ENCODE measurements at places on chromosomes 7 and 10. TPM values are rescaled to one million over a fixed set of nuclear protein-coding genes. Genes with fewer than 3 reads are reported as not detected.

DNA sequence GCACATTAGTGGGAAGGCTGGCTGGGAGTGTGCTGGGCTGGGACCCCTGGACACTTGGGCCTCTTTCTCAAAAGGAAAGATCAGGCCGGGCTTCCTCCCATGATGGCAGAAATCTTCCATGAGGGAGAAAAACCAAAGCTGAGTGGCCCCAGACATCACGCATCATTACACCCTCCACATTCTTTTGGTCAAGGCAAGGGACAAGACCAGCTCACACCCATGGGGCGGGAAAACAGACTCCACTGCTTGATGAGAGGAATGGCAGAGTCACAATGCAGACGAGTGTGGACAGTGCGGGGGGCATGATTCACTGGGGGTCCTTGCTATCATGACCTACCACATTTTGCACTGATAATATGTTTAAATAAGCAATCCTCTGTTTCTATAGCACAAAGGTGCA lies 73.3 kb downstream of the CREB3L2 start:
- no peak for DNase-seq

DENND2A gene
- total RNA-seq = 35.3 TPM

GRCh38 chr10:130368761-130369560 lies 232.8 kb downstream of the GLRX3 start:
- no peak for DNase-seq

- DNase-seq = no peak
Measured at GRCh38 chr10:15313047-15313446, 58.0 kb downstream of the FAM171A1 start.
